ENCODE measurements at places on chromosomes 3 and 15.

GRCh38 chr15:64779024-64779423 is 3.6 kb upstream of the RBPMS2 start:
- DNase-seq = no peak

DNA sequence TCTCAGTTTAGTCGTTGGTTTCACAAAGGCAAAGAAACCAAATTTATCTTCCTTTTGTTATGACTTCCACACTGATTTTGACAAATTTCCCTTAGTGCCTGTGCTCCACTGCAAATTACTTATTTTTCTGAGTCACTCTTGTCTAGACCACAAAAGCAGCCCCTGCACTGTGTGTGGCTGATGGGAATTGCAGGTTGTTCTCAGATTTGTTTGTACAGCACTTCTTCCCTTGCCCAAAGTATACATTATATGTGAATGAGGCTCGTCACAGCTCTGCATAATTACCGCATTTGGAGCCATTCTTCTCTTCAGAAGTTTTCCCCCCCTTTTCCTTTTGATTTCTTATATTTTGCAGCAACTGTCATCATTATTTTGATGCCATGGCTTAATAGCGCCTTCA is 354.2 kb upstream of the IL12A start:
- DNase-seq = no peak

GRCh38 chr3:49867871-49868321 is 1.8 kb downstream of the CAMKV start:
- no peak for DNase-seq

DNA sequence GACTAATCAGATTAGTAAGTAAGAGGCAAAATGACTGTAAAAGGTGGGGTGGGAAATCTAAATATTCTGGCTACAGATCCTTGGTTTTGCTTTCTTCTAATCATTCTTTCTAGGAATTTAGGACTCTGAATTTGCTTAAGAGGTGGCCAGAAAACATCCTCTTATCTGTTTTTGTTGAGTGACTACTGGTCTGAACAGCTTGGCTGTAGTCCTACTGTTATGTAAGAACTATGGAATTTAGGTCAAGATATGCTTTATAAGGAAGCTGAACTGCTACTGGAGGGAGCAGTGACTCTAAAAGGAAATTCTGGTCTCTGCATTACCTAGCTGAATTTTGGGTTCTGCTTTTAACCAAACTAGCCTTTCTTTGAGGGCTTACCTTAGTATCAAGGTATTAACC is 33.5 kb upstream of the CSPG5 start:
- no peak for DNase-seq

- DNase-seq = no peak
These were observed 20.4 kb downstream of the PTH1R start for GRCh38 chr3:46897829-46898320.

DNA sequence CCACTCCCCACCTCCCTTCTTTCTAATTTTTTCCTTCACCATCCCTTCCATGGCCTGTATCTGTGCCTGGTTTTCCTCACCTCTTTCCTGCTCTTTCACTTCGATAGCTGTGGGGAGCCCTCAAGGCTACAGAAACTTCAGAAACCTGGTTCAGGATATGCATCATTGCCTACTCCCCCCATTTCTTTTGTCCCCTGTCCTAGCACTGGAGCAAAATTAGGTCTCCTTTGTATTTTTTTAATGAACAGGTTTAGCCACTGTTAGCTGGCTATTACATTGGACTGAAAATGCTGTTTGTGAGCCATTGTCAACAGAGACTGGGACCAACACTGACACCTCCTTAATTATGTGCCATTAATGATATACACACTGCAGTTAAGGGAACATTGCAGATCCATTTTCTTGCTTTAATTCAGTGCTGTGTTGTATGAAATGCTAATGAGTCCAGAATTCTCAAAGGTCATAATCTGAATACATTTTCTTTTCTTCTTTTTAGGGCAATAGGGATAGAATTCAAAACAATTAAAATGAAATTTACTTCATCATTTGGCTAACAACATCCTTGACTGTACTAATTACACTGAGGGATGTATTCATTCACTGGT is 138.6 kb downstream of the PDCD6IP start:
- no peak for DNase-seq
